ENCODE measurements at places on chromosomes 4 and X.

GRCh38 chr4:55438314-55438713 lies 42.6 kb downstream of the TMEM165 start:
- no peak for DNase-seq

- no peak for DNase-seq
These were observed 28.3 kb downstream of the CNGA2 start for GRCh38 chrX:151762802-151763201.

- no peak for DNase-seq
These were observed 404.6 kb upstream of the F9 start for GRCh38 chrX:139125916-139126315.

DNA sequence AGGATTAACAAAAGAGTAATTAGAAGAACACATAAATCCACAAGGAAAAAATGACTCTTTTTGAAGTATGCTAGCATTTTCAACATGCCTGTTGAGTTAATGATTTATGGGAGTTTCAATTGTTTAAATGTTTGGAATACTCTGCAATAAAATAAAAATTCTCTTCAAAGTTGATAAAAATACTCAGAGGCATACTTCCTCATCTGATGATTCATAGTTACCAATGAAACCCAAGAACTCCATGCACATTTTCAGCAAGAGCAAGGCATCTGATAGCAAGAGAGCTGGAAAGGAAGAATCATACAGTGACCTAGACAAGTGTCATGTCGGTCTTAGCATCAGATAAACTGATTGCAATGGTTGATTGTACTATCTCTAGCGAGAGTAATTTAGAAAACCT lies 443.7 kb upstream of the ATOH1 start:
- DNase-seq, result no peak

DNA sequence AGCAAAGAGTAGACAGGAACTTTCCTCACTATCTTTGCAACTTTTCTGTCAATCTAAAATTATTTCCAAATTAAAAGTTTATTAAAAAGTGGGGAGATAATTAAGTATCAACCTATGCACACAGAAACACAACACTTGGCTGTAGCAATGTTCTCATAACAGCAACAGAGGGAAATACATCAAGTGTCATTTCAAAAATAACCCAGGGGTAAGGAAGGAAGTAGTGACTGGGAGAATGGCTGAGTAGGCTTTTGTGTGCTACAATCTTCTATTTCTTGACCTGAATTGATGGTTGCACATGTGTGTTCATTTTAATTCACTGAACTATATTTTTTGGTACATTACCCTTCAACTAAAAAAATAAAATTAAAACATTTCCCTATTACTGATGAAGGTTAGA lies 67.5 kb downstream of the ABCG2 start:
- no peak for DNase-seq

- no peak for DNase-seq
These were observed 505.8 kb downstream of the KLHL13 start for GRCh38 chrX:117610806-117611205.

GRCh38 chr4:119191505-119191904 lies 21.0 kb upstream of the USP53 start:
- DNase-seq, result no peak

DNA sequence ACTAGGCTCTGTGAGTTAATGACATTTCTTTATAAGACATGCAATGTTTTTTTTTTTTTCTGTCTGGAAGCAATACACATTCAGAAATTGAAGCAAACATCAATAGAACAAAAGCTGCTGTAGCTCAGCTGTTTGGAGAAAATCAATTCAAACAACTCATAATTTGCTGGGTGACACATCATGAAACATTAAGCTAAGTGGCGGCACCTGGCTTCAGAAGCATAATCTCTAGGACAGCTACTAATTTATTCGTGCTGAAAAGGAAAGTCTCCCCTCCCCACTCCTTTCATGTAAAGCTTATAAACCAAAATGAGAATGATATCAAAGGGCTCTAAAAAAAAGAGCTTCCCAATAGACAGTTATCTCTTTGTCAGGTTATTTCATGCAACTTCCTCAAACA lies 73.9 kb downstream of the LUZP4 start:
- DNase-seq, result peak; percentile 35

DNA sequence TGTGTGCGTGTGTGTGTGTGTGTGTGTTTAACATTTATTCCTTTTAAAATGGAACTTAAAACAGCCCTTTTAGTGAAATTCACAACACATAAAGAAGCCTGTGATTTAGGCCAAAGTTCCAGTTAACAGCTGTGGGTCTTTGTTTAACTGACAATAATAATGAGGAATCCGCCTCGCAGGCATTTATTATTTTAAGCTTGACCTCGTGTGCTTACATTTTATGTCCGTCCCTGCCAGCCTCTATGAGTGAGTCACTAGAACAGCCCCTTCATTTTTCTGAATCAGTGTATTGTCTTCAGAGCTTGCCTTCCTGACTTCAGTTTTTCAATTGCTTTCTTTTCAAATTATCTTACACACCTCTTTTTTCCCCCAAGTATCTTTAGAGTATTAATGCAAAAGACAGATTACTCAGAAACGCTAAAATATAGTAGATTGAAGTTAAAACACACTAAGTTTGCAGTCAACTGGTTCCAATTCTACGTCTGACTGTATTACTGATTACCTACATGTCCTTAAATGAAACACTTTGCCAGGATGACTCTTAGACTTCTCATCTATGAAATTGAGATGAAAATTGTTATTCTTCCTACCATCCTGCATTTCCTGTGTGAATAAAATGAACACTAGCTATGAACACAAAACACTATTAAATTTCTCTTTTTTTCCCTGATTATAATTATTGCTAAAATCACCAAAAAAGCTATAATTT lies 319.6 kb upstream of the HS3ST1 start:
- no peak for DNase-seq

DNA sequence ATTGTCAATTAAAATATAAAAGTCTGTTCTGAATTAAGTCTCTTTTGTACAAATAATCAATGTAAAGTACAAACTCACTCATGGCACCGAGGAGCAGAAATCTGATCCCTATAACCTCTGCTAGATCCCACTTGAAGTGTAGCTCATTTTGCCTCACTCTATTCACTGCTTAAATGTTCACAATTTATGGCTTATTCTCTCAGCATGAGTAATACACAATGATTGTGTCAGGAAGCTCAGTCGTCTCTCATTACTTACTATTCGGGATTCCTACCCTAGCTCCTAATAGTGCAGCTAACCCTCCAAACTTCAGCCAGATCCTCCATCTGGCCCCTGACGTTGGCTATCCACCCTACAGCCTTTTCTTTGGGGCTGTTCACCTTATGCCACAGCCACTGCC lies 4.7 kb upstream of the AMMECR1 start:
- DNase-seq, result peak; percentile 40

GRCh38 chr4:62952366-62952765 lies 1456.9 kb downstream of the TECRL start:
- no peak for DNase-seq

GRCh38 chrX:154398668-154399526 lies 720 bp downstream of the RPL10 start:
- peak; percentile 77 for DNase-seq

DNA sequence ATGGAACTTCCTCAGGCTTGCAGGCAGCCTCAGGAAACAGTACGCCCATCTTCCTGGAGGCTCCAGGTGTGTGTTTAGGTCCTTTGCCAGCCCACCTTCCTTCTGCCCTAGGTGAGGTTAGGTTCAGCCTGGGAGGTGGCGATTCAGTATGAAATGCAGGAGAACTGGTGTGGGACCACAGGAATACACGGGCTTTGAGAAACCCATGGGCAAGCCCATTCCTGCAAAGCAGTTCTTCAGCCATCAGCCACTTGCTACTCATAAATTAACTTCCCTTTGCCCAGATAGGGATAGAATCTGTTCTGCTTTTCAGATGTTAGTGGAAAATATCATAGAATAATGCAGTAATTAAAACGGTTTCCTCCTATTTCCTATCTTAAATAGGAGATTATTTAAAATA lies 32.2 kb downstream of the TBC1D14 start:
- no peak for DNase-seq

DNA sequence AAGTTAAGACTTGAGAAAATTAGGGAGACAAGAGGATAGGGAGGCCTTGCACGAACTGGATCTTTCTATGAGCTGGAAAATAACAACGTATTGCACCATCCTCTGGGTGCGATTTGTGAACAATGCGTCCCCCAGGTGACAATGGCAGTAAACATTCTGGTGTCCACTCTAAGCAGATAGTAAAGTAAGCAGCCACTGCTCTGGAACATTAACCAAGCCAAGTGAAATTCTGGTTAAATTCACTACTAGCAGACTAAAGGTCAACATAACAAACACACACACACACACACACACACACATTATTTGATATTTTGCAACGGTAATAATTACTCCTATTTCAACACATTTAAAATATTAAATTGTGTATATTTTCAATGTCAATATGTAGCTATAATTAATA lies 242.2 kb upstream of the DCAF8L1 start:
- DNase-seq, result no peak

DNA sequence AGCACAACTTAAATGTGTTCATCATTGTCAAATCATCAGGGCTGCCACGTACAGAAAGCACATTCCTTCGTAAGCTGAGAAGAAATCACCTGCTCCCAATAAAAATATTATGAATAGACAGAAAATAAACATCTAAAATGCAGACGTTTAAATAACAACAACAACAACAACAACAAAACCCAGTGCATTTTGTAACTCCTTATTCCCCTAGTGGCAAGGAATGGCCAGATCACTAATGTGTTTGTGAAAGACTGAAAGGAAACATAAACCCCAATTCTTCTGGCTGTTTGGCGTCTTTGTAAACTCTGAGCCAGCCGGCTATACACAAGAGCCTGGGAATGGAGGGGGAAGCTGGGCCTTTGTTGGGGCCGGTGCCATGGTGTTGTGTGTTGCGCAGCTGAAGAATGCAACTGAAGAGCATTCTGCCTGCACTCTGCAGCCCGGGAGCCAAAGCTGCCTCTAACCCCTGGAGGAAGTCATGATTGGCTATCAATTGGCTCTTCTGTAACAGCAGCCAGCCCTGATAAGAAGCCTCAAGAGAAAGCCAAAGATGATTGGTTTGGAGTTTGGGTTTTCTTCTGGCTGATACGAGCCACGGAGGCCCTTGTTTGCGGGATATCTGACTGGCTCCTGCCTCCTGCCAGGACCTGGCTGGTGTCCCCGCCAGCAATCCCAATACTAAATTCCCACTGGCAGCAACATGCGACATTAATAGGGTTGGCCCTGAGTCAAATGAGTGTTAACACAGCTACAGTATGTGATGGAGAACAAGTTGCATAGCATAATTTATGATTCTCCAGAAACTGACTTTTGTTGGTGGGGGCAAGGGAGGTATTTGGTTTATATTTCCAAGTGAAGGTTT lies 89.7 kb upstream of the TFDP3 start:
- DNase-seq, result no peak

DNA sequence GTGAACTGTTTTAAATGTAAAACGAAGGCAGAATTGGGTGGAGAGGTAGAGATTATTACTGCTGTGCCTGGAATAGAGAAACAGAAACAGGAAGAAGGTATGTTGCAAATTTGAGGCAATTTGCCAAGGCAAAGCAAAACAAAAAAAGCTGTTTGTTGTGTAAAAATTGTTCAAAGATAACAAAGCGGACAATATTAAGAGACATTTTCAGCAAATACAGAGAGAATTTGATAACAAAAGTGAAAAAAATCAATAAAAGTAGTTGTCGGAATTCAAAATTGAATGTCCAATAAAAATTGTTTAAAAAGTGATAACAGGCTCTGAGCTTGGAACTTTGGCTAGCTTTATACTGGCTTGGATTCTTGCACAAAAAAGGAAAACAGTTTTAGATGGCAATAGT lies 14.4 kb upstream of the SMS start:
- DNase-seq, result no peak

- no peak for DNase-seq
These were observed 4.6 kb downstream of the PNMA5 start for GRCh38 chrX:152989292-152989658.

GRCh38 chr4:41305476-41305875 lies 48.7 kb downstream of the UCHL1 start:
- no peak for DNase-seq

DNA sequence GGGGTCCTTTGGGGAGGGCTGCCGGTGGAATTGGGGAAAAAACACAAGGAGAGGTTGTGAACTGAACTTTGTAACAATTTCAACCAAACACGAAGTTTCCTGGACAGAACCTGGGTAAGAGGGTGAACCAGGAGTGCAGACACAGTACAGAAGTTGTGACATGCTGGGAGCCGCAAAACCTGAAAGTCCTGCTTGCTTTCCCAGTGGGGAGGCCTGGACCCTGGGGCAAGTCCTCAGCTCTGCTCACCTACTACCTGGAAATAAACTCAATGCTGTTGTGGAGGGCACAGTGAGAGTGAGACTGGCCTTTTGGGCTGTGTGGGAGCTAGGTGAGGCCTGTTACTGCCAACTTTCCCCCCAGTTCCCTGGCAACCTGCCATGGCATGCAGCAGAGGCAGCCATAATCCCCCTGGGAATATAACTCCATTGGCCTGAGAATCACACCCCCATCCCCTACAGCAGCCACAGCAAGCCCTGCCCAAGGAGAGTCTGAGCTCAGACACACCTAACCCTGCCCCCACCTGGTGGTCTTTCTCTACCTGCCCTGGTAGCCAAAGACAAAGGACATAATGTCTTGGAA lies 162.8 kb downstream of the THOC2 start:
- no peak for DNase-seq

Measured in NCI-H1092 (cell line).